ENCODE measurements at places on chromosomes 12 and 14.

DNA sequence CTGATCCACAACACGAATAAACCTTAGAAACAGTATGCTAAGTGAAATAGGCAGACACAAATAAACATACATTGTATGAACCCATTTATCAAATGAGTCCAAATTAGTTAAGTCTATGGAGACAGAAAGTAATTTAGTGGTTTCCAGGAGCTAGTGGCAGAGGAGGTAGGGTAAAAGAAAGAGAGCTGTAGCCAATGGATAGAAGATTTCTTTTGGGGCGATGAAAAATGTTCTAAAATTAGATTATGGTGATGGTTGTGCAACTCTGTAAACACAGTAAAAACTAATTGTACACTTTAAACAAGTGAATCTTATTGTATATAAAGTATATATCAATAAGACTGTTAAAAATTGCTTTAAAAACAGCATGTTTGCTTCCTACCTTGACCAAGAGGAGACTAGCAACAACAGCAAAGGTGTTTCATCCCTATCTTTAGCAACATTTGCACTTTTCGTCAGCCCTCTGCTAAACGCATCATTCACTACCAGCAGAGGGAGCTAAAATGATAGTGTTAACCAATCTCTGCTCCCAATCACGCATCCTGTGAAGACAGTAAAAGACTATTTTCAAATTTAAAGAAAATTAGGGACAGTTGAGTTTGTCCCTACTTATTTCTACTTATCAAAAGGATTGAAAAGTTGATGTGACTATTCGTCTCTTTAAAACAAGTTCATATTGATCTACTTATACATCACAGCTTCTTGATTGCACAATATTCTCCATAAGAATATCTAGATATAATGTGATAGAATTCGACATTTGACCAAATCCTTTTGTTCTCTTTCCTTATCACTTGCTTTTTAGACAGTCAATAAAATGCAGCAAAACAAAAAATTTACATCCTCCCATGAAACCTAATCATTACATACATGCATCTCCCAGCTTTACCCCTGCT lies 24.0 kb upstream of the LGR5 start:
- DNase-seq, result peak; percentile 11

- no peak for DNase-seq
Observed at GRCh38 chr14:89801136-89801535, 153.4 kb downstream of the EFCAB11 start.

- peak; percentile 40 for DNase-seq
Observed at GRCh38 chr12:106956048-106956578, 406 bp downstream of the TMEM263 start.

GRCh38 chr14:71583705-71584104 lies 348.5 kb upstream of the RGS6 start:
- DNase-seq, result no peak

GRCh38 chr14:75442642-75443041 lies 14.8 kb downstream of the JDP2 start:
- no peak for DNase-seq

GRCh38 chr14:21626491-21627230 lies 8.1 kb downstream of the OR10G2 start:
- DNase-seq, result no peak

DNA sequence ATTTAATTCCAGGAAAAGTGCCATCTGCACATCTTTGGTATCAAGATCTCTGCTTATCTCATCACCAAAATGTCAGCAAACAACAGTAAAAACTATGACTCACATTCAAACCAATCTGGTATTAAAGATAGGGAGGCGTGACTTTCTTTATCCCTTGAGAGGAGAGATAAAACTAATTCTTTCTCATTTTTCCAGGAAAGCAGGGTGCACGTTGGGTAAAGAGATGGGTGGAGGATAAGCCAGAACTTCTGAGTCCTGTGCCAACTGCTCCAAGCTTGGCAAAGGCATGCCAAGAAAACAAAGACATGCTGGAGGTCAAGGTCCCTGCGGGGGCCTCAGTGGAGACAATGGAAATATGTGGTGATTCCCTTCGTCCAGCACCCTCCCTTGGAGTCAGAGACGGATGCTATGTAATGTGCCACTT lies 225.8 kb upstream of the PLXNC1 start:
- no peak for DNase-seq

- DNase-seq, result peak; percentile 96
Observed at GRCh38 chr12:6613776-6614512, 6.8 kb upstream of the CHD4 start.

DNA sequence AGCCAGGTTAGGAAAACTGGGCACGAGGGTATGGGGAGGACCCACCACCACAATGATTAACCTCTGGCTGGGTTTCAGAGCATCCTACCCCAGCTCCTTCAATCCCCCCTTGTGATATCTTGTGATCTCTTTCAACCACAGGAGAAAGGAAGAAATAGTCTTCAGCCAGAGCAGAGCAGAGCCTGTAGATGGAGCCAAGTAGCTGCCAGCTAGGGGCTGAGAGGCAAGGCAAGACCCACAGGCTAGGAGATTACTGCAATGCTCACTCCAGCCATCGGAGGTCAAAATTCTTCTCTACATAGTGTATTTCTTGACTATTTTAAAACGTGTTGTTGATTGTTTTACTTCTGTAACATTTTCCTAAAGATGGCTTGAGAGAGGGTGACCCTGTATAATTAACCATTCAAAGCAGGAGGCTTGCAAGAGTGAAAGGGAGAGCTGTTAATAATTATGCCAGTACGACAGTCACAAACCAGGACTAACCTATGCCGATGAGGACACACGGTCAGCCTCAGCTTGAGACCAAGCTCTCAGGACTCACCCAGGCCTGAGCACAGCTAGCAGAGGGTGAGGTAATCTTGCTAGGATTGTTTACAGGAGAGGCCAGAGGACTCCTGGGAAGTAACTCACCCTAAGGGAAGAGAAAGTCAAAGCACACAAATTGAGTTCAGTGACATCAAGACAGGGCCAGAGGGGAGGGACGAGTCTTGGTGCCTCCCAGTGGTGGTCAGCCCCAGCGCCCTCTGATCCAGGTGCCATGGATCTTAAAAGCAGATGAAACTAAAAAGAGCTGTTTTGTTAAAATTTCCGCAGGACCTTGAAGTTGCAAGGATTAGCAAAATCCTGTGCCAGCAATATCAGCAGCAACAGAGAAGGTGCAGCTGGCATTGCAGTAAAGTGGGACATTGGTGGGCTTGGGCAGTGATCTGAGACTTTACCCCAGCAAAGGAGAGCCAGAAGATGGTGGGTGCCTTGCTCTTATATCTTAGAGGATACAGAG lies 29.8 kb upstream of the CDKN3 start:
- DNase-seq, result peak; percentile 59

DNA sequence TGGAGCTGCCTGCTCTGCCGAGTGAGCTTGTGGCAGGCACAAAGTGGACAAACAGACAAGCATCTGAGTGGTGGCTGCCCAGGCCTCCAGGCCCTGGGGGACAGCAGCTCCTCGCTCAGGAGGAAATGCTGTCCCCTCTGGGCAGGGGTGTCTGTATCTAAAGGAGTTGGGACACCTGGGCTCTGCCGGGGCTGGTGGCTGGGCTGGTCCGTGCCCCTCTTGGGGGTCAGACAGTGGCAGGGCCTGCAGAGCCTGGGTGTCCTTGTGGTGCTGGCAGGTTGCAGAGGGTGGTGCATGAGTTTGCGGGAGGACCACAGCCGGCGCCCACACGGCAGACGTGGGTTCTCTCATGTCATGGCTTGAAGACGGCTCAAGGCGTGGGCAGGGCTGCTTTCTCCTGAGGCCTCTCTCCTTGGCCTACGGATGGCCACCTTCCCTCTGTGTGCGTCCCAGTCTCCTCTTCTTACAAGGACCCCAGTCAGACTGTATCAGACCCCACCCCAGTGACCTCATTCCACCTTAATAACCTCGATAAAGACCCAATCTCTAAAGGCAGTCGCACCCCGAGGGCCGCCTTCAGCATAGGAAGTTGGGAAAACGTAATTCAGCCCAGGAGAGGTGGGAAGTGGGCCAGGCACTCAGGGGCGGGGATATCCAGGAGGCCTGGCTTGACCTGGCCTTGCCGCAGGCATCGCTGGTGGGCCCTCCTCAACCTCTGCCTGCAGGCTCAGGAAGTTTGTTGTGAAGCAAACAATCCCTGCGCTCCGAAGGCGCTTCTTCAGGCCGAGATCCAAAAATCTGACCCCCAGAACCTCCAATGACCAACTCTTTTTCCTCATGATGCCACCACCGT lies 110.0 kb downstream of the KIF26A start:
- no peak for DNase-seq

DNA sequence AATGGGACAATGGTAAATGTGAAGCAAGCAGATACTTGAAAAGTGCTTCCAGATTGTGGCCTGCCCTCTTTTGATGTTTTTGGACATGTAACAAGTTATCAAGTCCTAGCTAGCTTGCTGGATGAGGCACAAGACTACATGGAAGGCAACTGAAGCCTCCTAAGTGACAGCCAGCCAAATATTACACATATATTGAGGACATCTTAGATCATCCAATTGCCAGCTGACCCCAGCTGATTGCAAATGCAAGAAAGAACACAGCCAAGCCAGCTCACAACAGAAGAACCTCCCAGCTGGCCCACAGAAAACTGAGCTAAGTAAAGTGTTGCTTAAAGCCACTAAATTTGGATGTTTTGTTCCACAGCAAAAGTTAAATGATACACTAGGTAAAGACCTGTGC lies 156.9 kb downstream of the SRGAP1 start:
- DNase-seq, result no peak

- DNase-seq, result no peak
Observed at GRCh38 chr14:68293404-68293803, 473.8 kb downstream of the RAD51B start.

DNA sequence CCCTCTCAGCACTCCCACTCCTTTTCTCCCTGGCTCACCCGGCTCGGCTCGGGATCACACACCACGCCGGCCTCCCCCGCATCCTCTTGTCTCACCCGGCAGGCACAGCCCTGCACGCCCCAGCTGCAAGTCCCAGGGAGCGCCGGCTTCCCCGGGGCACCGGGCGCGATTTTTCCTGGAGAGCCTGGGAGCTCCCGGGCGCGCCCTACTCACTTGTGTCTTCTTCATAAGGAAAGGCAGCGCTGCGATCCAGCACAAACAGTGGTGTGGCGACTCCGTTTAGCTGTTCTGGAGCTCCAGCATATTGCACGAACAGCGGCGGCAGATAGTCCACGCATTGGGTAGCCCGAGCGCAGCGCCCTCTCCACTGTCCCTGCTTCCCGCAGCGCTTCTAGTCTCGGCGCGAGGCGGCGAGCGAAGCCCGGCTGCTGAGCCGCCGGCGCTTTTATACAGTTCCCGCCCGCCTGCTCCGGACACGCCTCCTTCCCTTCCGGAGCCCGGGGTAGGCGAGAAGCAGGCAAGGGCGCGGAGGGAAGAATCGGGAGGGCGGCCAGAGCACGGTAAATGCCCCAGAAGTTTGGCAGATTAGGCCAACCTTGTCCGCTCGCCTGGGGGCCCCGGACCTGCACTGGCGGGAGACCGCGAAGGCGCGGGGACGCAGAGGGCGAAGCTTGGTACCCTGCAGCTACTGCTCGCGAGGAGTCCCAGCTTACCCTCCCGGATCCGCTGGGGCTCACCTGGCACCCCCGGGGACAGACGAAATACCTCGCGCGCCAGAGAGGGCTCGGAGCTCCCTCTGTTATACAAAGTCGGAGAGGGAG lies at the start of gene KITLG:
Gene KITLG, minus strand, starts transcription at position 421 of the 821 bp plus-strand sequence. Its CDS starts 193 bp downstream, at position 228.
- peak; percentile 82 for DNase-seq

- no peak for DNase-seq
Observed at GRCh38 chr12:49462083-49462744, 76.6 kb upstream of the KCNH3 start.

DNA sequence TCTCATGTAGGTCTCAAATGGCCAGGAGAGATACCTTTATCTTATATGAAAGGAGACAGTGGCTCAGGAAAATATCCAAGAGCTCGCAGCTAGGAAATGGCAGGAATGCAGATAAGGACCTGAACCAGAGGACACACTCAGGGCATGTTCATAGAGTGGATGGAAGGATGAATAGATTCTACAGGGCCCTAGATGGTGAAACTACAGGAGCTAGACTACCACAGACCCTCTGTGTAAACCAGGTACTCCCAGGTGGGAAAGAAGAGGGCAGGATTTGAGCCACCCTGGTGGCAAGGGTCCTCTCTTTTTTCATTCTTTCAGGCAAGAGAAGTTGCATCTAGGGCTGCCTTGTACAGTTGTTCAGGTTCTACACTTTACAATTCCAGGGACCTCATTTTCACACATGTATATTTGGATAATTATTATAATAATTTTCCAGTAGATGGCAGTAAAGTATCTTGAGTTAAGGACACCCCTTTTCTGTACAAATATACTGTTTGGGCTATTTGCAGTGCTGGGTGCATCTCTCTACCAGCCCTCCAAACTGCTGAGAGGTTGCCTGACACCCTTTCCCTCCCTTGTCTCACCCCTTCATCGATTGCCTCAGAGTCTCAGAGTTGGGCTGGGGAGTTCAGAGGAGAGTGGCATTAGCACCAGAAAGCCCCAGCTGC lies 10.5 kb upstream of the ZDHHC22 start:
- DNase-seq, result peak; percentile 21

DNA sequence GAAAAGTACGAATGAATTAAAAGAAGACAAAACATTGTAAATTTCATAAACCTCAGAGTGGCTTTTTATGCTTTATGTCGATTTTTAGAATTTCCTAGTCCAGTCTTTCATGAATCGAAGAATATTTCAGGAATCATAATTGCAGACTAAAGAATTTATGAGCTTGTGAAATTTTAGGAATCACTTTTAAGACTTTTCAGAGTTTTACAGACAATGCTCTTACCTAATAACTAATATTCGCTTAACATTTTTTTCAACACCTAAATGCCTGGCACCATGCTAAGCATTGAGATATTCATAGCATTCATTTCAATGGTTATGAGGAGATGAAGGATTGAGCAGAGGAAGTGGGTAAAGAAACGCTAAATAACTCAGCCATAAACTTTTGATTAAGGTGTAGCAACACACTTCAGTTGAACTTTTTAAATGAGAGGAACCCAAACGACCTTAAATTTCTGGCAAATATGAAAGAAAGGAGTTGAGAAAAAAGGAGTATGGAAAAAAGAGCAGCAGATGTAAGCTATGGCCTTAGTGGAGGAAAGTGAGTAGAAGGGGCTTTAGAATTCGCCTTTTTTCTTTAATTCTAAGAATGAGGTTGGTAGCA lies 739 bp upstream of the USP44 start:
- no peak for DNase-seq

DNA sequence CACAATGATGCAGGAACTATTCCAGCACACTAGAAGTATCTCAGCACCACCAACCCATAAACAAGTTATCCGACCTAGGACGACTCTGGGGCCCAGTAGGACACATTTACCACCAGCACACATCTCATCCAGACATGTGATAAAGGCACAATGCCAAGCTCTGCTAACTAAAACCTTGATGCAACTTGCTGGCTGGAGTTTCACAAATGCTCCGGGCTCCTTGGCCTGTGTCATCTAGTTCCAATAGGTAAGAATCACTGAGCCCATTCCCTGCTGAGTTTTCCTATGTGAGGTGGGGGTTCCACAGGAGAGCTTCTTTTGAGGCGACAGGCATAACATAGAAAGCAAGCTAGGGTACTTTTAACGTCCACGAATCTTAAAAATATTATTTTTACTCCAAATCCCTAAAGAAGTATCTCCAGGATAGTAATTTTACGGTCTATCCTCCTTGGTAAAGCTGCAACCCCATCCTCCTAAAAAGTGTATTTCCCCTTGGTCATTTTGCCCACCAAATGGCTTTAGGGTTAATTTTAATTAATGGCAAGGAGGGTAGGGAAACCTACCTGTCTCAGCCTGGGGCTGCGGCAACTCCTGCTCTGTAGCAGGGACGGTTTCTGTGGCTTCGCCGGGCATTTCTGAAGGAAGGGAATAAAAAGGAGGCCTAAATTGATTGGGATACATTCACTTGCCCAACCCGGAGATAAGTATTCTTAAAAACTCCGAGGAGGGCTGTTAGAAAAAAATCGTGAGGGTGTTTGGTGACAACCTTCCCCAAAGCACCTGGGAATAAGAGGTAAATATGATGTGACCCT lies 1.0 kb downstream of the NACA start:
- no peak for DNase-seq

GRCh38 chr12:71666259-71666658 lies 2.2 kb downstream of the THAP2 start:
- DNase-seq, result no peak

Data from NCI-H2227 treated with DMSO at 0.1 percent for 48 hours (cell line).